ENCODE measurements at places on chromosomes 1 and 21. TPM values are rescaled to one million over a fixed set of nuclear protein-coding genes. Genes with fewer than 3 reads are reported as not detected.

HES3 gene
- not detected for total RNA-seq

GFI1 gene
- 2.0 TPM for total RNA-seq

GRCh38 chr1:34338871-34339270 lies 162.2 kb downstream of the C1orf94 start:
- no peak for DNase-seq

- no peak for DNase-seq
These were observed 16.3 kb upstream of the MTARC1 start for GRCh38 chr1:220770245-220770913.

DNA sequence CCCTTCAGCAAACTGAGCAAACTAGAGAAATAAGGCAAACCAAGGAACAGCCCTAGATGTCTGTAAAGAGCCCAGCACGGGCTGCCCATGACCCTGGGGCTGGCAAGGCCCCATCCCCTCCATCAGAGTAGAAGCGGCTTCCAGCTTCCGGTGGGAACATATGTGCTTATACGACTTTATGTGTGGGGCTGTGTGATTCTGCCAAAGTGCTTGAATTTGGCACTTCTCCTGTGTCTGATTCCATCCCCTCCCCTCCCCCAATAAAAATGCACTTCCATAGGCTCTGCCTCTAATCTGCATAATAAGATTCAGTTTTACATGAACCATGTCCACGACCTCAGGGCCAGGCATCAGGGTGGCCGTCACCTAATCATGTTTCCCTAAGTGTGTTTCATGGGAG lies 236.6 kb downstream of the DSCAM start:
- no peak for DNase-seq

DNA sequence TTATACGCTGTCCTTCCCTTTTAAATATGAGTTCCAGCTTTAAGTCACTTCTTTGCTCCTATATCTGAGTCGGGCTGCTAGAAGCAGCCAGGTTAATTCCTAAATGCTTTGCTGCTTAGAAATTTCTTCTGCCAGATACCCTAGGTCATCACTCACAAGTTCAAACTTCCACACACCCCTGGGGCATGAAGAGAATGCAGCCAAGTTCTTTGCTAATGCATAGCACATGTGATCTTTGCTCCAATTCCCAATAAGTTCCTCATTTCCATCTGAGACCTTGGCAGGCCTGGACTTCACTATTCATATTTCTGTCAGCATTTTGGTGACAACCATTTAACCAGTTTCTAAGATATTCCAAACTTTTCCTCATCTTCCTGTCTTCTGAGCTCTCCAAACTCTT lies 14.5 kb upstream of the APP start:
- DNase-seq: no peak

DNA sequence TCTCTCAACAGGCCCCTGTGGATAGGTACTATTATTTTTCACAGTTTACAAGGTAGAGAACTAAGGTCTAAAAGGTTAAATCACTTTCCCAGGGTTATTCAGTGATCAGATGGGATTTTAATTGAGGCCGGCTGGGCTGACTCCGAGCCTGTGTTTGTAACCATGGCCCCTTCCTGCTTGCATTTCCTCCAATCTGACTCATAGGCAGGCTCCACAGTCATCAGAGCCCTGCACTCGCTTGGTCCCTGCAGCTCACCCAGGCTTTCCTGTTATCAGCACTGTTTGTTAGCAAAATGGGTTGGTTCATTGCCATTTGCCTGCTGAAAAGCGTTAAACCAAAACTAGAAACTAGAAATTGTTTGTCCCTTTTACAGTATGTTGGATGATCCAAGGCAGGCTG lies 41.4 kb upstream of the LMX1A start:
- DNase-seq: peak; percentile 63

DNA sequence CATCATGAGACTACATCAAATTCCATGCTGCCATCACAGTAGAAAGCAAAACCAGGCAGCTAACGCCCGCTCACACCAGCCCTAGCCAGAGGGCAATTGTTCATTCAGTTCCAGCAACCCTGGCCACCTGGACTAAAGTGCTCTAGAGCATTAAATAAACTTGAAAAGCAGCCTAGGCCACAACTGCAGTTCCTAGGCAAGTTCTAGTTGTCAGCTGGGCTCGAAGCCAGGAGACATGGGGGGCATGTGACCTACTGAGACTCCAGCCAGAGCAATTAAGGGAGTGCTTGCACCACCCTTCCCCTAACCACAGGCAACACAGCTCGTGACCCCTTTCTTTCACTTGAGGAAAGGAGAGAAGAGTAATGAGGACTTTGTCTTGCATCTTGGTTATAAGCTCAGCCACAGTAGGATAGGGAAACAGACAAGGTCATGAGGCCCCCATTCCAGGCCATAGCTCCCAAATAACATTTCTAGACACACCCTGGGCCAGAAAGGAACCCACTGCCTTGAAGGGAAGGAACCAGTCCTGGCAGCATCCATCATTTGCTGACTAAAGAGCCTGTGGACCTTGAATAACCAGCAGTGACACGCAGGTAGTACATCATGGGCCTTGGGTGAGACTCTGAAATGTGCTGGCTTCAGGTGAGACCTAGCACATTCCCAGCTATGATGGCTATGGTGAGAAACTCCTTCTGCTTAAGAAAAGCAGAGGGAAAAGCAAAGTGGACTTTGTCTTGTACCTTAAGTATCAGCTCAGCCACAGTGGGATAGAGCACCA lies 77.0 kb downstream of the ZZZ3 start:
- peak; percentile 99 for DNase-seq

SPRR2E gene
- total RNA-seq: not detected

- no peak for DNase-seq
These were observed 211.4 kb upstream of the PKN2 start for GRCh38 chr1:88472714-88473113.

GRCh38 chr1:89580036-89580435 lies 52.9 kb upstream of the LRRC8C start:
- DNase-seq: no peak

DNA sequence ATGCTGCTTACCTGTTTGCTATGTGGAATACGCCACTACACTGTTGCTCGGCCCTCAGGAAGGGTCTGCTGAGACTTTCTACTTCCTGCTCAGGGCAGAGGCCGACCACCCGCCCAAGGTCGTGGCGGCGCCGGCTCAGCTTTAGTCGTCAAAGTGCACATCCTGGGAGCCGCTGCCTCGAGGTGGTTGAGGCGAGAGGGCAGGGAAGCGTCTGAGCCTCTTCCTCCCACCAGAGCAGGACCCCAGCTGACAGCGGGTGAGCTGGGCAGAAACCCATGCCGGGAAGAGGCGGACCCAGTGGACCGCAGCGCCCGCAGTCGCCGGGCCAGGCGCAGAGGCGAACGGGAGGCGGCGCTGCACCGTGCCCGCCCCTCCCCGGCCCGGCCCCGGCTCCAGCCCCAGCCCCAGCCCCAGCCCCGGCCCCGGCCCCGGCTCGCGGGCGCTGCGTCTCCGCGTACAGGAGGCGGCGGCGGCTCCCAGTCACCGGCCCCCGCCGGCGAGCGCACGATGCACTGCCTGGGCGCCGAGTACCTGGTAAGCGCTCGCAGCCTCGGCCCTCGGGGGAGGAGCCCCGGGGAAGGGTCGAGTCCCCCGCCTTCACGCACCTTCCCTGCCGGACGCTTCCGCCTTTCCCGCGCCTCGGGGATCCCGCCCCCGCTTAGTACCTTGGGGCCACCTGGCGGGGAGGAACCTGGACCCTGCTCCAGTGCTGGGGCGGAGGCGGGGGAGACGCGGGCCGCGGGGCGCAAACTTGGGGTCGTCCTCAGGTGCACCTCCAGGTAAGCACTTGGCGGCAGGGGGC lies at the start of gene SLC44A3:
SLC44A3 (plus strand) TSS at position 413 of the 802 bp plus-strand sequence; CDS start at position 508, 95 bp downstream.
- DNase-seq: peak; percentile 53

MAEL gene
- total RNA-seq: 0.20 TPM

- DNase-seq: peak; percentile 92
These were observed 12.3 kb downstream of the COLGALT2 start for GRCh38 chr1:184025242-184025675.

- no peak for DNase-seq
These were observed 43.9 kb downstream of the SKI start for GRCh38 chr1:2271841-2272655.

PRRX1 gene
- total RNA-seq: 21.6 TPM

DNA sequence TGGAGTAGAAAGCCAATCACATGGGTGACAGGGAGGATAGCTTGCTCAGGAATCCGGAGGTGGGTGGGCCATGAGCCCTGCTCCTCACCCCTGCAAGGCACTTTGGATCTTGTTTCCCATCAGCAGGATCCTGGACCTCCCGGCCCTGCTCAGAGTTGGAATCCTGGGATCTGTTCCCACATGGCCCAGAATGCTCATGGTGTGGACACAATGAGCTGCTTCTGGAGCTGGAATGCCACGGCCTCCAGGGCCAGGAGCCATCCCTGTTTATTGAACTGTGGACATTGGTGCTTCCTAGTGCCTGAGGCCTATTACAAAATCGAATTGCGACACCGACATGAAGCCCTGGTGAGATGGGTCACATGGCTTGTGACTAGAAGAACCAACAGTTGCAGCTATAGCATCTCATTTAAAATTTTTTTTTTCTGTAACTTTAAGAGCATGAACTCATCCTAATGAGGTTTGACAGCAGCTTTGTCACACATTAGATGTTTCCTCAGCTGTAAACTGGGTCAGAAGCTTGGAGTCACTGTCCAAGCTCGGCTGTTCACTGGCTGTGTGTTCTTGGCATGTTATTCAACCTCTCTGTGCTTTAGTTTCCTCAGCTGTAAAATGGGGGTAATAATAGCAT lies 40.4 kb upstream of the GOLT1A start:
- DNase-seq: peak; percentile 70

DNA sequence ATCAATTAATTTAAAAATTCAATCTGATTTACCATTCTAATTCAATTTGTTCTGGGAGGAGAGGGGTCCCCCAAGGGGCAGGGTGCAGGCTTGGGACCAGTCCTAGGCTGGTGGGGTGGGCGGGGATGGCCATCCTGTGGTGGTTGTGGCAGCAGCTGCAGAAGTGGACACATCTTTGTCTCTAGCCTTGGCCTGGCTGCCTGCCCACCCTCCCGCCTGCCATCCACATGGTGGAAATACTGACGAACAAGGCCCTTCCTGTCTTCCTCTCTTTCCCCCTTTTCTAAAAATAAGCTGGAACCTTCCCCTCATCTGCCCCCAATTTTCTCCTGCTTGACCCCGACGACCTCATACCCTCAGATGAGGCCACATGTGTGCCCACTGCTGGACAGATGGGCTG lies 130.9 kb downstream of the FOXD2 start:
- DNase-seq: no peak

S1PR1 gene
- 6.8 TPM for total RNA-seq

DNA sequence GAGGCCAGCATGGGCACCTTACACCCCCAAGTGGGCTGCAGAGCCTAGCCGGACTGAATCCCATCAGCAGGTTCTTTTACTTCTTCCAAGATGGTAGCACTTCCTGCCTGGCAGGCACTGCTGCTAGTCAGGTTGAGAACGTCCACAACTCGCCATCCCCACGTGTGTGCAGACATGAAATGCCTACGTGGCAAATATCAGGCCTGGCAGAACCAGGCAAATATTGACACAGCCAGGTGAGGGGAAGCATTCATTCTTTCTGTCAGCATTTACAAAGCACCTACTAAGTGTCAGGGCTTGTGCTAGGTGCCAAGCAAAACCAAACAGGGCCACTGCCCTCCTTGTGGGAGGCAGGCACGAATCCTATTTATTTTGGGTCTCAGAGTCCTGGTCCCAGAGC lies 52.3 kb upstream of the SIM2 start:
- no peak for DNase-seq

GRCh38 chr1:158800526-158800925 lies 19.5 kb upstream of the OR6N2 start:
- no peak for DNase-seq

ALG14 gene
- total RNA-seq: 2.1 TPM

PDE4DIP gene
- 38.6 TPM for total RNA-seq

EFNA3 gene
- 0.59 TPM for total RNA-seq

DNA sequence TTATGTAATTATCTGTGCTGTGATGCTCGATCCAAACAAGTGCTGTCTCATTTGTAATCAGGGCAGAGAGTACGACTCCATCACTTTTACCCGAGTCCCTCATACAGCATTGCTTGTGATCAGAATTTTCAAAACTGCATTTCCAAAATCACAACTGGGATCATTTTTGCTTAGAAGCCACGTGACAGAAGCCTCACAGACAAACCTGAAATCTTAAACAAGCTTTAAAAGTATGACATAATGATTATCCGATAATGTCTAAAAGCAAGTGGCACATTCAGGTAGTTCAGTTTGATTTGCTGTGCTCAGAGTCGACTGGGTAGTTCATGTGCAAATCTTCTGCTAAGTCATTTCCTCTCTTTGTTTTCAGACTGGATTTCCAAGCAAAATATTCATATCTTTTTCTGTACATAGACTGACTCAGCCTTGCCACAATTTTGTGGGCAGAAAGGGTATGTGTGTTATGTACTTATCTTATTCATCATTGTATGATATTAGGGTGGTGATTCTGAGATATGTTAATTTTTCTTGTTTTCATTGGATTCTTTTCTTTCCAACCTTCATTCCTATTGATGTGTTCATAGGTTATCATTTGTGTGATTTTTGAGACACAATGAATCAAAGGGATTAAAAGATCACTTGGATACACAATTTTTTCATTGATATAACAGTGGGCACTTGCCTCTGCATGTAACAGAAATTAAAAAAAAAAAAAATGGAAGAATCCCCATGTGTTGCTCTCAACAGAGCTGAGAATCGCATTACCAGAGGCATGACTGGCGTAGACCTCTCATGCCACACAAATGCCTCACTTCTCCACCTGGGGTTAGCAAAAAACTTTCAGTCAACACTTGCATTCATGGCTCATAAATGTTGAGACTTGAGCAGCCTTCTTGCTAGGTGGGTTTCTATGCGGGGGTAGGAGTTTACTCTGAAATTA lies 355.7 kb downstream of the LTN1 start:
- peak; percentile 85 for DNase-seq

GRCh38 chr1:44089371-44090048 lies 29.1 kb upstream of the KLF17 start:
- peak; percentile 48 for DNase-seq

LY9 gene
- not detected for total RNA-seq

ATP1A4 gene
- total RNA-seq: not detected

GRCh38 chr21:42781971-42782722 lies 97.2 kb downstream of the WDR4 start:
- no peak for DNase-seq

- DNase-seq: no peak
These were observed 208.5 kb downstream of the KCNT2 start for GRCh38 chr1:196399713-196400112.

- no peak for DNase-seq
These were observed 27.2 kb downstream of the TENT5C start for GRCh38 chr1:117633068-117633345.

DNA sequence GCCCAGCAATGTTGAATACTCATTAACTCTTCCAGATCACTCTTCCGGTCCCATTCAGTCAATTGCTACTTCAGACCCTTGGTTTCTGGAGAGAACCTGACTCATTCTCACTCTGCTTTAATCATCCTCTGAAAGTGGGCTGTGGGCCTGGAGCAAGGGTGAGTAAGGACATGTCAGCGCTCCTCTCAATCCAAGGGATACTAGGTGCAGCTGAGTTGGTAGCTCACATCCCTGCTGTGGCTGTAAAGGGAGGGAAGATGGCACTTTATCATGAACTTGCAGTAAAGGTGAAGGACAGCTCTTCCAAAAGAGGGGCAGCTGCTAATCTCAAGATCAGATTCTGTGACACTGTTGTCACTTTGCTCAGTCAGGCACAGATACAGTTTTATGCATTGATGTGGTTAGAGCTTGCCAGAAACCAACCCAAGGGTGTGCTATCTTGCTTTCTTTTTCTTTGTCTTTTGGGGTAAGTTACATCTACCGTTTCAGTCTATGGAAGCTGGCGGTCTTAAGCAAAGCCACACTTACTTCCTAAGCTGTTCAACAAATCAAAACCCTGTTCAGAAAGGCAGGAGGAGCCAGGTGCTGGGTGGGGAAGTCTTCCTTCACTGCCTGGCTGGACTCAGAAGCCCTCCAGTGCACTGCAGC lies 26.5 kb upstream of the NTPCR start:
- DNase-seq: peak; percentile 91
